ENCODE measurements at places on chromosomes 13 and 19.
A peak's percentile ranks its signal among the peaks of the same experiment; 100 is the strongest.

- peak; percentile 17 for DNase-seq
Measured at GRCh38 chr19:51398096-51398704, 7.8 kb upstream of the C19orf84 start.

- no peak for DNase-seq
Measured at GRCh38 chr19:41695745-41696144, 7.7 kb upstream of the CEACAM7 start.

- no peak for DNase-seq
Measured at GRCh38 chr13:29500386-29500785, 95.1 kb downstream of the SLC7A1 start.

DNA sequence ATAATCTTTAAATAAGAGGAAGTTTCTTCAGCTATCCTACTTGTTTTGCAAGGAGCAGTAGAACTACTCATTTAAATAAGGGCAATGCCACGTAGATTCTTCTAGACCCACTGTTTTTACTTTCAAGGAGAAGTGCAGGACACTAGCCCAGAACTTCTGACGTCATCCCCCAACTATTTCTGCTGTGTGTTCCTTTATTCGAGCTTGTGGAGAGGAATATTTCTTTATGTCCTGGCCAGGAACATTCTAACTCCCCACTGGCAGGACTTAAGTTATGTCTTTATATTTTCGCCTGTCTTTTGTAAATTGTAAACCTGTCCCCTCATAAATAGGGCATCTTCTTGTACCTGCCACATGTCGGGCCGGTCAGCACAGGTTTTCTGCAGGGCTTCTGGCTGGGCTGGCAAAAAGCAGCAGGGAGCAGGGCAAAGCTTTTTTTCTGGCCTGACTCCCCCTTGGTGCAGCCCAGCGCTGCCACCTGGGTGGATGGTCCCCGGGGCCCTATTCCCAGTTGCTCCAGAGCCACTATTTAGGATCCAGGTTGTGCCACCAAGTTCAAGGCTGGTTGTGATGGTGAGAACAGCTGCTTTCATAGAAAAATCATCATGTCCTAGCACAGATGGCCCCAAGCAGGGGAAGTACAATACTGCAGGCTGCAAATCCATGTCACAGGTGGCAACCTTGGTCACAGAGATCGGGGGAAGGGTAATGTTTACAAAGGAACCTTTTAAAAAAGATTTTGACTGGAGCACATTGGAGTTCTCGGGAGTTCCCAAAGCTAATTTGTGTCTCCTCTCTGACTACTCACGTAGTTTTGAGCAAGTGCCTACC lies 1.8 kb downstream of the MBNL2 start:
- peak; percentile 89 for DNase-seq

DNA sequence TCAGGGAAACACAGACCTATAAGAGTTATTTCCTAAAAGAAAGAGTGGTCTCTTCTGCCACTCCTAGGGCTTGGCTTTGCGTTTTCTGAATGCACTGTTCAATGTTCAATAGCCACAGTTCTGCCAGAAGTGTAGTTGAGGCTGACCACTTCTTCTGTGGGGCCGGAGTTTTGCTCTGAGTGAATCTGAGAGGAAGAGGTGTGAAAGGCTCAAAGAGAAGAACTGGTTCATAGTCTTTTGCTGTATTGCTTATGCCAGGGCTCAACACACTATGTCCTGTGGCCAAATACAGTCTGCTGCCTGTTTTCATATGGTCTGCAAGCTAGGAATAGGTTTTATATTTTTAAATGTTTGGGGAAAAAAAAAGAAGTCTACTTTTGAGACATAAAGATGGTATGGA lies 128.2 kb downstream of the STOML3 start:
- DNase-seq, result no peak

DNA sequence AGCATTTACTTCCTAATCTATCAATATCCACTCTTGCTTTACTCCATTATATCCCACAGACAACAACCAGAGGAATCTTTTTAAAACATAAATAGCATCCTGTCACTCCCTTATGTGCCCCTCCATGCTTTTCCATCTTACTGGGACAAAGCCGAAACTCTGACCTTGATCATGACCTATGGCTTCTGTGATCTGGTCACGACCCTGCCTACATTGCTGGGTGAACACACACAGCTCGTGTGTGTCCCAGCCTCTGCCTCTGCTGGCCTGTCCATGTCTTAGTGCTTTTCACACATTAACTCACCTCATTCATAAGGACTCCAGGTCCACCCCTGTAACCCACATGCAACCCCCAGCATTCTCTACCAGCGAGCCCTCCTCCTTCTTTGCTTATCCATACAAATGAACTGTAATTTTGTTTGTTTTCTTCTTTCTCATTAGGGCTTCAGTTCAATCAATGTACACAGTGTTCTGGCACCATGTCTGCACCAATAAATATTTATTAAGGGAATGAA lies 95.9 kb upstream of the RAP2A start:
- DNase-seq, result no peak

GRCh38 chr19:18450021-18450930 lies 12.3 kb upstream of the ISYNA1 start:
- no peak for DNase-seq

DNA sequence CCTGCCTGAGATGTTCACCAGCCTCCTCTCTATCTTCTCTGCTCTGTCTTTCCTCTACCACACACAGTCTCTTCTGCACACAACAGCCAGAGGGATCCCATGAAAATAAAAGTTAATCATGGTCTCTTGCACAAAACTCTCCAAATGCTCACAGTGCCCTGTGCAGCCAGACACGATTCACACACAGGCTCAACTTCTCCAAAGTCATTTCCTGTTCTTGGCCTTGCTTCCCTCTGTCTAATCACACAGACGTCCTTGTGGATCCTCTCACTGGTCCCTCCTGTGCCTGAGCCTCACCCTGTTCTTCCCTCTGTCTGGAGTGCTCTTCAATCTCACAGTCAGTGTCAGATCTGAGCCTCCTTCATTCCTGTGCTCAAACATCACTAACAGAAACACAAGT lies 7.8 kb downstream of the SIGLEC12 start:
- no peak for DNase-seq

- DNase-seq, result peak; percentile 51
Measured at GRCh38 chr13:113774177-113775107, 15.4 kb downstream of the TMEM255B start.

- no peak for DNase-seq
Measured at GRCh38 chr19:41565379-41565720, 10.6 kb upstream of the CEACAM21 start.

DNA sequence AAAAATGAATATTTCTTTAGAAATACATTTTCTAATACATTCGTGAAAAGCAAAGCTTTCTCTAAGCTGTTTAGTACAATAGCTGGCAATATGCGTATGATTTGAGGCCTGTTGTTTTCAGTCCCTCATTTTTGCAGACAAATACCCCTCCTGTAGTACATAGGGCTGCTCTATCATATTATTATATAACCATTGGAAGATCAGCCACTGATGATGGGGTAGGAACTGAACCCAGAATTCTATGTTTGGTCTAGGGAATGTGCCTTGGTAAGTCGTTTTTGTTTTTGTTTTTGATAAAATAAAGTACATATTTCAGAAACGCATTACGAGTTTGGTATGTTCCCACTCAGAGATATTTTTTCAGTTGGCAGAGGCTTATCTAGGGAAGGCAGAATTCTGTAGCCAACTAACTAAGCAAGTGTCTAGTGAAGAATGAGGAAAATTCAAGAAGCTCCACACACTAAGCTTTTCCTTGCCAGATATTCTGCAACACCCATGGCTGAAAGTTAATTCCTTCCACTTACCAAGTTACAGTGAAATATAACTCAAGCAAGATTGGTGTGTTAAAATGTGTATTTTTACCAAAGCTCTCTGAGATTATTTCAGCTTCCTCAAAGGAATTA lies 656.9 kb upstream of the MIR17HG start:
- DNase-seq, result no peak

GRCh38 chr19:12163826-12164225 lies 930 bp downstream of the ZNF136 start:
- DNase-seq, result peak; percentile 22

- no peak for DNase-seq
Measured at GRCh38 chr13:93361703-93362102, 135.1 kb downstream of the GPC6 start.

- no peak for DNase-seq
Measured at GRCh38 chr19:13121551-13122274, 3.6 kb downstream of the NACC1 start.

DNA sequence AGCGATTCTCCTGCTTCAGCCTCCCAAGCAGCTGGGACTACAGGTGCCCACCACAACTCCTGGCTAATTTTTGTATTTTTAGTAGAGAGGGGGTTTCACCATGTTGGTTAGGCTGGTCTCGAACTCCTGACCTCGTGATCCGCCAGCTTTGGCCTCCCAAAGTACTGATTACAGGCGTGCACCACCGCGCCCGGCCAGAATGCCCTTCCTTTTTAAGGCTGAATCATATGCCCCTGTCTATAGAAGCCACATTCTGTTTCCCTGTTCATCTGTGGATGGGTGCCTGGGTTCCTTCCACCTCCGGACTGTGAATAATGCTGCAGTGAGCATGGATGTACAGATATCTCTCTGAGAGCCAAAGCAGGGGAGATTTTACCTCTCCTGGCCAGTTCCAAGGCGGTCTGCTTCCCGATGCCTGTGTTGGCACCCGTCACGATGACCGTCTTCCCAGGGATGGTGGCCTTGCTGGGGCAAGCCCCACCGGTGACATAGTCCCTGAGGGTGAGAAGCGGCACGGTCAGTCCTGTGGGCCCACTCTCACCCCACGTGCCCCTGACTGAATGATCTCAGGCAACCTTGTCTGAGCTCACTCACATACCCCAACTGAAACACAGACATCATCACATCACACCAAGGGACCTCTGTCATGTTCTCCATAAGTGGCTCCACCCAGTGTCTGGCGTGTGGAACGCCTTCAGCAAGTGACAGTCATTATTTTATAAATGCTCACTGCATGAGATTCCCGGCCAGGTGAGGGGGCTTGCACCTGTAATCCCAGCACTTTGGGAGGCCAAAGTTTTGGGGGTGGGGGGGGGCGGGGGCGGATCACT lies 4.0 kb downstream of the RDH13 start:
- no peak for DNase-seq

GRCh38 chr13:79874396-79875360 lies 393.7 kb downstream of the NDFIP2 start:
- DNase-seq, result peak; percentile 22

DNA sequence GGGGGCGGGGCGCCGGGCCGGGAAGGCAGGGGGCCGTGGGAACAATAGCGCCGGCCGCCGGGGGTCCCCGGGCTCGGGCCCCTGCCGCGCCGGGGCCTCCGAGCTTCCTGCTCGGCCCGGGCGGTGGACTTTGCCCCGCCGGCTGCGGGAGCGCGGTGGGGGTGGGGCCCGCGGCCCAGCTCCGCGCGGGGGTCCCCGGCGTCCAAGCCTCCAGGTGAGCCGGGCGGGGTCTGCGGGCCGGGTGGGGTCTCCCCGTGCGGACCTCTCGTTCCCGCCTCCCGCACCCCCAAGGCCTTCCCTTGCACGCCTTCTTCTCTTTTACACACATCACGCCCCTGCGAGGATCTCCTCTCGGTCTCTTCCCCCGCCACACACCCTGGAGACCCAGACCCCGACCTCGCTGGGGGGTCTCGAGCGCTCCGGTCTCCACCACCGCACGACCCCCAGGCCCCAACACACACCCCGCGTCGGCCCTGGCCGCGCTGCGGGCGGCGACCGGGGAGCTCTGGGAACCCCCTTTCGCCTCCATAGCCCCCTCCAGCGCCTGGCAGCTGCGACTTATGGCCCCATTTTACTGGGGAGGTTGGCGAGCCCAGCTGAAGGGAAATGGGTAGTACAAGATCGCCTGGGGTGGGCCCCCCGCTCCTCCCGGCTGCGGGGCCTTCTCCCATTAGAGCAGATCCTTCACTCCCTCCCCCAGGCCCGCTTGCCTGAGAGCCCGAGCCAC lies 711 bp downstream of the CAMSAP3 start:
- DNase-seq, result no peak

- DNase-seq, result peak; percentile 66
Measured at GRCh38 chr13:88622362-88622973, 951.3 kb downstream of the SLITRK5 start.

GRCh38 chr13:42394361-42394708 lies 122.4 kb downstream of the AKAP11 start:
- no peak for DNase-seq

DNA sequence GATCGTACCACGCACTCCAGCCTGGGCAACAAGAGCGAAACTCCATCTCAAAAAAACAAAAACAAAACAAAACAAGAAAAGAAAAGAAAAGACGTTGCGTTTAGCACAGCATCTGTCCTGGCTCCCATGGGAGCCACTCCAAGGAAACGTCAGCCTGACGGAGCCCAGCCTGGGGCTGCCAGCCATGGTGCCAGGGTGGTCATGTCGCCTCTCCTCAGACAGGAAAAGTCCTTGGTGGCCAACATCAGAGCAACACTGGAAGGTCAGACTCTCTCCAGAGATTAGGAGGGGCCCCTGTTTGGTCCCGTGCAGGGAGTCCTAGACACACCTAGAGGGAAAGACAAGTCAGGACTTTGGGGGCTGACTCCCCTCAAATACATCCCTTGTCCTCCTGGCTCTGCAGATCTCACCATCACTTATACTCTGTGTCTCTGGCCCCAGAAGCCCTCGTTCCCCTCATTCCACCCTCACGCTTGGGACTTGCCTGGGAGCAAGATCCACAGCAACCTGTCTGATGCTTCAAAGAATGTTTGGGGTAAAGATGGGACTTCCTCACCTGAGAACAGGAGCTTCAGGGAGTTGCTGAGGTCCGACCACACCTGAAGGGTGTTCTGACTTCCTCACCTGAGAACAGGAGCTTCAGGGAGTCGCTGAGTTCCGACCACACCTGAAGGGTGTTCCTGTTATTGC lies 9.3 kb downstream of the LILRA4 start:
- no peak for DNase-seq

DNA sequence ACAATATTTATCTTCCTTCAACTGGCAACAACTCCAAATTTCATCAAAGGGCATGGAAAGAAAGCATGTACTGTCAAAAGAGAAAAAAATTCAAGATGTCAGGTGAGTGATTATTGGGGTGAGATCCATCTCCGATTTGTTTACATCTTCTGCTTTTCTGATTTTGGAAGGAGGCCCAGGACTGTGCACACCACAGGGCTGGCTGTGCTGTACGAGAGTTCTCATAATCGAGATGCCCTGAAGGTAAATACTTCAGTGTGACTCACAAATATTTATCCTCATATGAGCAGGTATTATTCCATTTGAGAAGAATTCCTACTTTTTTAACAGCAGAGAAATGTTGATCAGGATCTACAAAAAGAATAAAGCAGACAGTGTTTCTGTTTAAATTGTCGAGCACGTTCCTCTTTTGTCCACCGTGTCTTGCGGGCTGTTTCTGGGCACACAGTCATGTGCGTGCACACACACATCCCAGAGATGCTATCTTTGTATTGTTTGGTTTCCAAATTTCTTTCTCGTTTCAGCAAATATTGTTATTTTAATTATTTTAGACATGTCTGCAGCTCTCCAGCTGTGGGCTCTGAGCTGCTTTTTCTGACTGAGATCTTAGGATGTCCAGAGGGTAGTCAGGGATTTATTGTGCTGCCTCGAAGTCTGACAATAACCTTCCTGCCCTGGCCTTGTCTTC lies 103.8 kb downstream of the KL start:
- no peak for DNase-seq

DNA sequence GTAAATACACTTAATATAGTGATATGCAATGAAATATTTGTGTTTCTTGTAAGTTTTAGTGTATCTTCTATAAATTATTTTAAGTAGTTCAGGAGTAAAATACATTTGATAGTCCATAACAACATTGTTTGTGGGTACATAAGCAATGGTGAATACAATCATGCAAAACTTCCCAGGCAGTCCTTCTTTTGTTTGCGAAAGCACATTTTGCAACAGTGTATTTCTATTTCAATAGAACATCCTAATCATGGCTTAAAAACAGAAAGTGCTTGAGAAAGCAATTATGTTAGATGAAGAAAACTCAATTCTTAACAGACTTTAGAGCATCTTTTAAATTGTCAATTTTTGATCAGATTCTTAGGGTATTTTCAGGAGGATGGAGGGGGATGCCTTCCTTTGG lies 155.6 kb downstream of the POSTN start:
- no peak for DNase-seq

Data from HCEC 1CT (cell line).